ENCODE measurements at places on chromosomes 12 and 14.

DNA sequence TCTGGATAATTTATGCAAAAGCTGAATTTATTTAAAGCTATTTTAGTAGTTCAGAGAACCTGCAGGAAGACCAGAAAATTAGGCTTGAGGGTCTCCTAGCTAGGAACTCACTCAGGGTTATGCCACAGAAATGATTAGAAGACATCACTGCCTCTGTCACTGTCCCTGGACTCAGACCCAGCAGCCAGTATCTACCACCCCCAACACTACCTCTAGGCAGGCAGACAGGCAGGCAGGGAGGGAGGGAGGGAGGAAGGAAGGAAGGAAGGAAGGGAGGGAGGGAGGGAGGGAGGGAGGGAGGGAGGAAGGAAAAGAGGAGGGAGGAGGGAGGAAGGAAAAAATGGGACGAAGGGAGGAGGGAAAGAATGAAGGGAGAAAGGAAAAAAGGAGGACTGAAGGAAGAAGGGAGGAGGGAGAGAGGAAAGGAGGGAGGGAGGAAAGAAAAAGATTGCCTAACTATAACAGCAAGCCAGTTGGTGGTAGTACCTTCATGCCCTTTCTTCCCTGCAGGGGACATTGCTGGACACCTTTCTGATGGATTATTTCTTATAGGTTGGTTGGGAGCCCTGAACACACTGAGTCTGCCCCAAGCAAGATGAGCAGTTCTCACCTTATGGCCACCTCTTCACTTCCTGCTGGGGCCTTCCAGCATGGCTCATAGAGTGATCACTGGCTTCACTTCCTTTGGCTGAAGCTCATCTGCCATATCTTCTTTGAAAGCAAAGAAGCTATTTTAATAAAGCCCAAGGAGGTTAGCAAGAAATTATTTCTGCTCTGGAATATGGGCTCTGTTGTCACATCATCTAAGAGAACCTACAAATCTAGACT lies 49.7 kb downstream of the KICS2 start:
- no peak for DNase-seq

DNA sequence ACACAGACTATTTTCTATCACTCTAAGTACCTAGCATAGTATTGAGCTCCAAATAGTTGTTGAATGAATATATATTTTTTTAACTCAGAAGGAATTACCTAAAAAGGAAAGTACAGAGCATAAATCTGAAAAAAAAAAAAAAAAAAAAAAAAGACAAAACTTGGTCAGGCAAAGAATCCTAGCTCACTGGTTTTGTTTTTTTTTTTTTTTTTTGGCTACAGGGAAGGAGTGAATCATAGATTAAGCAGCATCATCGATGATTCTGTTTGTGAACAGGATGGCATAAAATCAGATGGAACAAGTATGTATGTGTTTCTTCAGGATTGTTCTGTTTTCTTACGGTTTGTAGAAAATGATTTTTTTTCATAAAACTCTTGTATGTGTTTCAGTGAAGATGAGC lies 66.1 kb upstream of the BCAT1 start:
- peak; percentile 41 for DNase-seq

GRCh38 chr14:33592297-33592696 lies 358.6 kb downstream of the EGLN3 start:
- DNase-seq: peak; percentile 74

DNA sequence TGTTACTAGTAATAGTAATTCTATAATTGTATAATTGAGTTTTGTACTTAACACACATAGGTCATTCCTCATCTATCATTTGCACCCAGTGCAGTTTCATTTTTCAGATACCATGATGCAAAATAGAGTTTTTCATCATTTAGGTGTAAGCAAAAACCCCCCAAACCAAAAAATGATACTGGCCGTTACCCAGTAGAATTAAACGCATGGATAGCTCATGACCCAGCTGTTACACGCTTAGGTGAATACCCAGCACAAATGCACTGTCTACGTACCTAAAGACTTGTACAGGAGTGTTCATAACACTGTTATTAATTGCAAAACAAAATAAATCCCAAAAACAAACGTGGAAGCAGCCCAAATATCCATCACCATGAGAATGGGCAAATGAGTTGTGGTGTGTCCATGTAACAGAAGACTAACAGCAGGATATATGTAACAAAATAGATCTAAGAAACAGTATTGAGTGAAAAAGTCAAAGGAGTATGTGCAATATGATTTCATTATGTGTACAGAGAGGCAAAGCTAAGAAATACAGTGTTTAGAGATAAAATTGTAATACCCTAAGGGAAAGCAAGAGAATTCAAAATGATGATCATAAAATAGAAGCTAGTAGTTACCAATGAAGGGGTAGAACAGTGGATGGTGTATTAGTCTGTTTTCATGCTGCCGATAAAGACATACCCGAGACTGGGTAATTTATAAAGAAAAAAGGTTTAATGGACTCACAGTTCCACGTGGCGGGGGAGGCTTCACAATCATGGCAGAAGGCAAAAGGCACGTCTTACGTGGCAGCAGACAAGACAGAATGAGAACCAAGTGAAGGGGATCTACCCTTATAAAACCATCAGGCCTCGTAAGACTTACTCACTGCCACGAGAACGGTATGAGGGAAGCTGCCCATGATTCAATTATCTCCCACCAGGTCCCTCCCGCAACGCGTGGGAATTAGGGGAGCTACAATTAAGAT lies 49.8 kb downstream of the EID3 start:
- no peak for DNase-seq

GRCh38 chr14:54498095-54498531 lies 9.3 kb upstream of the GMFB start:
- DNase-seq: no peak

- no peak for DNase-seq
Measured at GRCh38 chr14:50822501-50823042, 8.4 kb downstream of the NIN start.

DNA sequence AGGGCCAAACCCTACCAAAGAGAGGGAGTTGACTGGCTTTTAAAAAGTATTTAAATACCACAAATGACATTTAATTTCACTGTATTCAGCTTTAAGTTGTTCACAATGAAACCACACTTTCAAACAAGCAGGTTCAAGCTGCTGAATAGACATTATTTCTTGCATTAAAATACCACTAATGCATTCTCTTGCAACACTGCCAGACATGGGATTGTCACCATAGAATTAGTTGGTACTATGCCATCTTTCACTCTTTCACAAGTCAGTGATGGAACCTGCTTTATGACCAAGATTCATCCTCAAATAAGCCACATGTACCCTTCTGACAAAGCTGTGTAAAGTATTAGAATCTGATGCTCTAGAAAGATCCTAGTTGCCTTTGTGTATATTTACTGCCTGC lies 239.4 kb downstream of the PAWR start:
- no peak for DNase-seq

GRCh38 chr12:87995581-87996178 lies 33.5 kb downstream of the C12orf50 start:
- DNase-seq: peak; percentile 45

GRCh38 chr12:46373301-46374296 lies 1.0 kb upstream of the SLC38A2 start:
- DNase-seq: no peak

DNA sequence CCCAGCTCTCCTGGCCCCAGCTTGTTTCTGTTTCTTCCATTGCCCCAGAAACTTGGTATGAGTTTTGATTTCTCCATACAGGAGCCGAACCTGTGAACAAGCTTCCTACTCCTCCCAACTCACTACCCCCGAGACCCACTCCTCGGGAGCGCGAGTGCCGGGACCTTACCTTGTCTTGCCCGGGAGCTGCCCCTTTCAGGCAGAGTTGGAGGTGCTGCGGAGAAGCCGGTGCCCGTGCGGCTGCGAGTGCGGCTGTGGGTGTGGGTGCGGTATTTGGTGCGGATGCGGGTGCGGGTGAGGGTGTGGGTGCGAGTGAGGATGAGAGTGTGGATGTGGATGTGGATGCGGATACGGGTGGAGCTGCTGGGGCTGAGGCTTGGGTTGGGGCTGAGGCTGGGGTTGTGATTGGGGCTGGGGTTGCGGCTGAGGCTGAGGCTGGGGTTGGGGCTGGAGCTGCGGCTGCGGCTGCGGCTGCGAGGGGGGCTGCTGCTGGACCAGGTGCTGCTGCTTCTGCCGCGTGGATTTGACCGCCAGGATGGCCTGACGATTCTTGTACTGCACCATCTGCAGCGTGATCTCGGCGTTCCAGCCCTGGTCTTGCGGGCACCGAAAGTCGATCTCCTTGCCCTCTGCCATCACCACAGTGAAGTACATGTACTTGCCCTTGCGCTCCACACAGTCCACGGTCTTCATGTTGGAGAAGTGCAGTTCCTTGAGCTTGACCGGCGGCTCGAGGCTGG lies 1.1 kb downstream of the PHLDA1 start:
- DNase-seq: no peak

- no peak for DNase-seq
Measured at GRCh38 chr14:101332281-101332680, 229.0 kb upstream of the DIO3 start.

- DNase-seq: no peak
Measured at GRCh38 chr12:125331342-125332052, 266.3 kb downstream of the AACS start.

DNA sequence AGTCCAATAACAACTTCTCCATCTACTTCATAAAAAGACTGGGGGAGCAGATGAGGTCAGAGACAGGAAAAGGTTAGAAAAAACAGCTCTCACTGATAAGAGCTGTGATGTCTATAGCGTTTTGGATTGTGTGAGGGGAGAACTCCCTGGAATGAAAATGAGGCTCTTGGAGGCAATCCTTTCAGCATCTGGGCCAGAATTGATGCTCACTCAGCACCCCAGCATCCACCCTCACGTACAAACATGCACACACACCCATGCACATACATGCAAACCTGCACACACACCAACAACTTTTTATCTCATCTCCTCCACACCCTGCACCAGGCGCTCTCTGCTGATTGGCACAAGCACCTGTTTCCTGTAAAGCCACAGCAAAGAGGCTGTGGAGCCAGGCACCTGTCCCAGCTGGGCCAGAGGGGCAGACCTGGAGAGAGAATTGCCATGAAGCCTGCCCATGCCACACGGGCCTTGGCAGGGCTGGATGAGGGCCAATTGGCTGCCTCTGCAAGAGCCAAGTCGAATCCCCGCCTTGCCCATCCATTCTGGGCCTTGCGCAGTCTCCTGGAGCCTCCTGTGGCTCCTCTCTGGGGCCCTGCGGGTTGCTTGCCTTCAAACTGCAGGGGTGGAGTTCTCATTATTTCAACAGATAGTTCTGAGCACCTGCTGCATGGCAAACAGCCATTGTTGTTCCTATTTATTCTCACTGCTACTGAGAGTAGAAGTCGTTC lies 53.1 kb downstream of the SYNE3 start:
- DNase-seq: no peak

- DNase-seq: peak; percentile 54
Measured at GRCh38 chr12:78406828-78407227, 457.7 kb upstream of the SYT1 start.

GRCh38 chr12:10543499-10543898 lies 37.8 kb downstream of the EIF2S3B start:
- no peak for DNase-seq

DNA sequence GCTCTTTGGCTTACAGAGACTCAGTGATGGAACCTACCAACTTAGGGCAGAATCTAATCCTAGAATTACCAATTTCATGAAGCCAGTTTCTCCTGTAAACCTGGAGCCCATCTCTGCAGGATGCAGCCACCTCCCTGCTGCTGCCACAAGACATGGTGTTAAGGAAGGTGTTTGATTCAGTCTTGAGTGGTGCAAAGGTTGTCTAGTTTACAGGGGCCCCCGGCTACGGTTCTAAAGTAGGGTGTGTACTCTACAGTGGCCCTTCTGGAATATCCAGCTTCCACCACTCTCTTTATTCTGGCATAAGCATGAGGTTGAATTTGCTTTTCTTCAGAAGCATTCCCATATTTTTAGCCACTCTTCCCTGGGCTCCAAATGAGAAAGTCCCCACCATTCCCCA lies 154.1 kb upstream of the GRIP1 start:
- no peak for DNase-seq
